ENCODE measurements at places on chromosomes 12 and 14.

GRCh38 chr12:105915997-105916759 is 222.6 kb downstream of the NUAK1 start:
- no peak for DNase-seq

DNA sequence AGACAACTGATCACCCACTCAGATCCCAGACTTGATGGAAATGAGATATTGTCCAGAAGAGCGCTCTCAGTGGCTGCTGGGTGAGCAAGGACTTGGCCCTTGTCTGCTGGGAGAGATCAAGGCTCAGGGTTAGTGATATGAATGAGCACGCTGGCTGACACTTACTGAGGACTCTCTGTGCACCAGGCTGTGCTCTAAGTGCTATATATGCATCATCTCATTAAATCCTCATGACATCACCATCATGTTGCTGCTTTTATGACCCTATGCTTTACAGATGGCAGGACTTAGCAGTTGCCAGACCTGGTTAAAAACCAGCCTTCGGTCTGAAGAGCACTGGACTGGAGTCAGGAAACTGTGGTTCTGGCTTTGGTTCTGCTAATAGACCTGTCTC is 260.9 kb downstream of the VRK1 start:
- no peak for DNase-seq

DNA sequence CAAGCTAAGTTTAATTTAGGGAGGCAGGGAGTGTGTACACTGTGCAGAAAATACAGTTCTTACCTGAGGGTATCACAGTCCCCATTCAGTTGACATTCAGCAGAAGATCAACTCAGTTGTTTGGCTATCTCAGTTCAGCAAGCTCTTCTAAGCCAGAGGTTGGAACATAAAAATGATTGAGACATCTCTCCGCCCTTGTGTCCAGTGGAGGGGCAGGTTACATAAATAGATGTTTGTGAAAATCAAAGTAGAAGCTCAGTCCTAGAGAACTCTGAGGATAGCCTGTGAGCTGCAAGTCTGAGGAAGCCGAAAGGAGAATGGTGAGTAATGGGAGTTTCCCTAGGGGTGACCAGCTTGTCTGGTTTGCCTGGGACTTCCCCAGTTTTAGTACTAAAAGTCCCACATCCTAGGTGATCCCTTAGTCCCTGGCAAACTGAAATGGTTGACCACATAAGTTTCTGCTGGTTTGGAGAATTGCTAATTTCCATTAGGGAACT is 251.4 kb upstream of the ATP2B1 start:
- DNase-seq, result peak; percentile 47

DNA sequence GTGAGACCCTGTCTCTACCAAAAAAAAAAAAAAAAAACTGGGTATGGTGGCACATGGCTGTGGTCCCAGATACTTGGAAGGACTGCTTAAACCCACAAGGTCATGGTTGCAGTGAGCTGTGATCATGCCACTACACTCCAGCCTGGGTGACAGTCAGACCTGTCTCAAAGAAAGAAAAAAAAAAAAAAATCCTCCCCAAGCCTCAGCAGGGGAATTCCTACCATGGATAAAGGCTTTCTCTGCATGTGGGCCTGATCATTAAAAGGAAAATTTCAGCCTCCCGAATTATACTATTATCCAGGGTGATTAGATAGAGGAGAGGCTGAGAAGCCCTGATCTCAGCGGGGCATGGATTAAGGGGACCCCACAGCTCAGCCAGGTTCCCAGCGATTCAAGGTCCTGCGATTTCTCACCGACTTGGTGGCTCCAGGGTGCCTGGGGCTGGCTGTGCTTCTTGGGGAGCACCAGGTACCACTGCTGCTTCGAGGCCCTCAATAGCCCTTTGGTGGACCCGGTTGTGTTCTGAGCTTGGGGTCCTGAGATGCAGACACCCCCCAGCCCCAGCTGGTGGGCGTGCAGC is 5.6 kb downstream of the SH2B3 start:
- peak; percentile 42 for DNase-seq

DNA sequence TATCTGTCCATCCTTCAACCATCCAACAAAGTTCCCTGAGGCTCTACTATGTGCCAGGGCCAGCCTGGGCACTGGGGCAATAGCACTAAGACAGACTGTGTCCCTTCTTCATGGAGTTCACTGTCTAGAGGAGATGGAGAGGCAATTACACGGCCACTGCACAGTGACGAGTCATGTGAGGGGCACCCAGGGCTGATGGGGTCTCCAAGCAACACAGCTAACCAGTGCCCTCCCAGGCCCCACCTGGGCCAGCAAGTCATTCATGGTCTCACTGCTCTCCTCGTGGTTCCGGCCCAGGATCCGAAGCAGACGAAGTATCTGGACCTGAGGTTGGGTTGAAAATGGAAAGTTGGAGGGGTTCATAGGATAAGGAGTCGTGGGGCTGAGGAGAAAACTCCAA is 2.7 kb downstream of the AP1G2 start:
- no peak for DNase-seq

GRCh38 chr12:89262855-89263552 is 89.3 kb downstream of the DUSP6 start:
- DNase-seq, result no peak

- no peak for DNase-seq
Observed at GRCh38 chr14:60695327-60695726, 28.8 kb downstream of the SIX4 start.

DNA sequence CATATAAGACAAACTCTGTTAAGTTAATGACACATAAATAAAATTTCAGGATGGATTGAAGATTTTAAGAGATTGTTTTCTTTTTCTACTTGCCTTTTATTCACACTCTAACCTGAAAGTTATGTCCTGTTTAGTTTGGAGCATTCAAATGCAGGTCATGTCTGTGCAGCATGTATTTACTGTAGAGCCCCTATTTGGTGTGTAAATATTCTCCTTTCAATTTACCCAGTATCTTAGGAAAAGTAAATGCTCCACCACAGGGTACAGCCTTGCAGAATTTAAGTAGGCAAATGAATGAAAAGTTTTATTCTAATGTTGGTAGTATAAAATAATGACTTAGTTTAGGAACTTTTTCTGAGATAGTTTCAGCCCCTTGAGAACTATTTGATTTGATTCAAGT is 6.2 kb upstream of the DCN start:
- no peak for DNase-seq

- DNase-seq, result no peak
Observed at GRCh38 chr14:71682337-71682736, 249.9 kb upstream of the RGS6 start.

GRCh38 chr12:110794623-110795280 is 52.0 kb upstream of the CCDC63 start:
- no peak for DNase-seq

DNA sequence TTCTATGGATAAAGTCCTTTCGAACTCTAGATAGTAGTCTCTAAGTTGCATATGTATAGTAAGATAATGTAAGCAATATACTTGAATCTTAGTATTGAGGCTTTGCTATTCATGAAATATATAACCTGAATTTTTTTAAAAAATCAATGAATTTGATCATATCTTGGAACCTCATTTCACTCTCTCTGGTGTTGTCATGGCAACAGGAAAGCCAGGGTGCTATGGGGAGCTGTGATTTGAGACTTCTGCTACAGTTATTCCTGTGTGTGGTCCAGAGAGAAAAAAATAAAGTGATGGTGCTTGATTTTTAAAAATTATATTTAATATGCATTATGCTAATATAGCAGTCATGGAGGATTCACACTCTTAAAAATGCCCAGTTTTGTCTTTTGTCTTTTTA is 508.0 kb downstream of the SNAPC1 start:
- no peak for DNase-seq

DNA sequence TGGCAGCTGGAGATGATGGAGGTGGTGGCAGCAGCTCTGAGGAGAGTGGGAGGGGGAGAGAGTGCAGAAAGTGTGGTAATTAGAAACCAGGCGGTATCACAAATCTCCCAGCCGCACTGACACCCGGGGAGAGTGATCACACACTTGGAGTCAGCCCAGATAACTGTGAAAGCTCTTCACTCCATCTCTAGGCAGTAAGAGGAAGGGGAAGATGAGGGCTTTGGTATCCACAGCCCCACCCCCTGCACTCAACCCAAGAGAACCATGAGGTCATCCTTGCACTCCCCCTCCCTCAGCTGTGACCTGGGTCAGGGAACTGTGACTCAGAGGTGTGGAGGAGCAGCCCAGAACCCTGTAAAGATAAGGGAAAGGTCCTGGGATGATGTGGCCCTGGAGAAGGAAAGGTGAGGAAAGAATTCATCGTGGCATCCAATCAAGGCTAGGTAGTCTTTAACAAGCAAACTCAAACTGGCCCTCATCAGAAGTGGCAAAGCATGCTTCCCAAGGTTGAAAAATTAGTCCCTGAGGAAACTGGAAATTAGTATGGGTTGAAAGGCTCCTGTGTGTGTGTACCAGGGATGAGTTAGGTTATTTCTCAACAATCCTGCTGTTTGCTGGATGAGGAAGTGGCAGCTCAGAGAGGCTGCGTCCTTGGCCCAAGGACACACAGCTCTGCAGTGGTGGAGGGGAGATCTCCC is 111.0 kb upstream of the LHX5 start:
- no peak for DNase-seq

DNA sequence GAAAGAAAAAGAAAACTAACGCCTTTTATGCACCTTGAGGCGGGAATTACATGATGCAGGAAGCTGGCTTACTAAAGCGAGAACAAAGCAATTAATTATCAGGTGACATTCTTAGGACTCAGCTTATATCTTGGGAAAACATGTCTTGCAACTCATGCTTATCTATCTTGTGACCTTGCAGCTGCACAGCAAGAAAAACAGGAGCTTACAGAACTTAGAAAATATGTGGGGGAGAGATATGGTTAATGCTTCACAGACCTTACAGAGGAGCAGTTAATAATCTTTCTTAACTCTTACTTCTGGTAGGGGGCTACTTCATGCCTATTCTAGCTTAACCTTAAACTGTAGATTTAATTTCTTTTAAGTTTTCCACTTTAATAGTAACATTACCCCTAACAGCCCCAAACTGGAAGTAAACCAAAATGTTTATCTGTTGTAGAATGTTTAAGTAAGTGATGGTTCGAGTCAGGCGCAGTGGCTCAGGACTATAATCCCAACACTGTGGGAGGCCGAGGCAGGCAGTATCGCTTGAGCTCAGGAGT is 13.2 kb upstream of the OR11G2 start:
- no peak for DNase-seq

DNA sequence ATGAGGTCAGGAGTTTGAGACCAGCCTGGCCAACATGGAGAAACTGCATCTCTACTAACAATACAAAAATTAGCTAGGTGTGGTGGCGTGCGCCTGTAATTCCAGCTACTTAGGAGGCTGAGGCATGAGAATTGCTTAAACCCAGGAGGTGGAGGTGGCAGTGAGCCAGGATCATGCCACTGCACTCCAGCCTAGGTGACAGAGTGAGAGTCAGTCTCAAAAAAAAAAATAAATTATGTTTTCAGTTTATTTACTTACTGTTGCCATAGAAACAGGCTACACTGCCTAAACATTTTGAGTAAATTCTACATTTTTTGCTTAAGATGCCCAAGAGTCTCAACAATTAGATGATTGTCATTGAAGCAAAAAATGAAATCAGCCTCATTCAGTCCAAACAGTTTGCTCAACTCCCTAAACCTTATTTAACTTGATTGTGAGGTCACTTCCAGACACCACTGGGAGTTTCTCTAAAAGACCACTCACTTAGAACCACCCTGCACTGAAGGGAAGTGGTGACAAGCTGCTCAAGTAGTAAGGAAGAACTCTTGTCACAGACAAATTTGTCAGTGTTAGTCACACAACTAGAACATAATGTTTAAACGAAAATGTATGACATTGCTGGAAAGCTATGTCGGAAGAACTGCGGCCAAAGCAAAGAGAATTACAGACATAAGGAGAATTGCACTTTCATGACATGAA is 9.8 kb upstream of the GNPNAT1 start:
- DNase-seq, result no peak

- peak; percentile 83 for DNase-seq
Observed at GRCh38 chr14:64337888-64338615, 43.9 kb upstream of the ESR2 start.

- no peak for DNase-seq
Observed at GRCh38 chr12:13472690-13473089, 276.2 kb downstream of the EMP1 start.

DNA sequence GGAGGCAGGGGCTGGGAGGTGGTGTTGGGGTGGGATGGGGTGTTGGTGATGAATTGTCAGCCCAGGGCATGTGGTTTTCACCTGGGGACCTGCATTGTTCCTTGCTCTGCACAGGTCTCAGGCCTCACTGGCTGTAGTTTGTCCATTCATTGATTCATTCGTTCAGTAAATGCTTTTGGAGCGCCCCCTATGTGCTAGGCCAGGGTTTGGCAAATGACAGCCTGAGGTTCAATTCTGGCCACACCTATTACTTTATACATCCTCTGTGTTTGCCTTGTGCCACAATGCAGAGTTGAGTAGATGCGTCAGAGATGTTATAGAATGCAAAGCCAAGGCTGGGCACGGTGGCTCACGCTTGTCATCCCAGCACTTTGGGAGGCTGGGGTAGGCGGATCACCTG is 4.7 kb downstream of the ADCK1 start:
- peak; percentile 58 for DNase-seq

- DNase-seq, result no peak
Observed at GRCh38 chr14:29553427-29553826, 374.2 kb downstream of the PRKD1 start.

- no peak for DNase-seq
Observed at GRCh38 chr14:99125113-99125512, 146.9 kb downstream of the BCL11B start.

DNA sequence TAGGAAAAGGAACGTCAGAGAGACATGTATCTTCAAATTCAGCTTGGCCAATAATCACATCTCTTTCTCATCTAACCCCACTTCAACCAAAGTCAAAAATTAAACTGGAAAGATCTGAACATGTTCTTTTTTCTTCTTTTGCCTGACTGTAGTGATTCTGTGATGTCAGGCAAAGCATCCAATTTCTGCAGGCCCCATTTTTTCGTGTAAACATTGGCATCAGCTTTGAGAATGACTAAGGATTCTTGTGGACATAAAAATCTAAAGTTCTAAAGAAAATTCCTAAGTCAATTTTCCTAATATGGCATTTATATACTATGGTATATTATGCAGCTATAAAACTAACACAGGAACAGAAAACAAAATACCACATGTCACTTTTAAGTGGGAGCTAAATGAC is 89.1 kb downstream of the STXBP6 start:
- DNase-seq, result no peak

GRCh38 chr14:58866391-58866790 is 228.6 kb downstream of the DACT1 start:
- DNase-seq, result no peak

- no peak for DNase-seq
Observed at GRCh38 chr12:99332936-99333591, 314.5 kb upstream of the GARIN6 start.

DNA sequence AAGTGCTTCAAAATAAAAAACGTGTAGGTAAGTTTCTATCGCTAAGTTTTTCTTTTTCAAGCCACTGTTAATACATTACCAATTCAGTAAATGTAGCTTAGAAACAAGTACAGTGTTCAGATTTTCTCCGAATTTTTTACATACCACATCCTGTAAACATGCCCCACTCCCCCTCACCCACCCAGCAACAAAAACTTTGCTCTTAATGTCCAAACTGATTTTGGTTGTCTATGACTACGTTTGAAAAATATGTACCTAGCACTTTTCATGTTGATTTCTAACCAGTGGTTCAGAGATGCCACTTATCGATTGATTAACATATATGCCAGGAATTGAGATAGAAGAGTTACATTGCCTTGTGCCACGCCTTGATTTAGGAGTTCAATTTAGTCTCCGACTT is 663 bp upstream of the LIN7A start:
- no peak for DNase-seq

GRCh38 chr12:88625356-88625755 is 45.1 kb upstream of the KITLG start:
- no peak for DNase-seq

- DNase-seq, result no peak
Observed at GRCh38 chr12:48968467-48968866, 3.1 kb downstream of the WNT10B start.
